ENCODE measurements at places on chromosomes 5 and 9.
A peak's percentile ranks its signal among the peaks of the same experiment; 100 is the strongest.

GRCh38 chr5:82603033-82603987, 325.2 kb upstream of the RPS23 start:
- no peak for DNase-seq

GRCh38 chr5:134184155-134185135, 7.7 kb upstream of the SKP1 start:
- peak; percentile 68 for DNase-seq

DNA sequence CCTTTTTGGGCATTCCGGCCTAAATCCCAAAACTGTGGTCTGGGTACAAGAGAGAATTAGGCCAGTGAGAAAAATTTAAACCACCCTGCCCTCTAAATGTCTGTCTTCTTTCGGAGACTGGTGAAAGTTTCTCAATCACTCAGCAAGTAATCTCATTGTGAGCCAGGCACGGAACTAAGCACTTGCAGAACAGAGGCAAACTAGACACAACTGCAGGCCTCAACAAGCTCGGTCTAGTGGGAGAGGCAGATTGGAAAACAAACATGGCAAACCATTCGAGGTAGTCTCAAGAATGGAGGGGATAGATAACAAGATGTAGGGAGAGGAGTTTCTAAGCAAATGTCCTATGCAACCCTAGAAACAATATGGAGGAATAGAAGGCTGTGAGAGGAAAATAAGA, 8.9 kb upstream of the C5orf58 start:
- no peak for DNase-seq

GRCh38 chr5:142736247-142736632, 33.9 kb upstream of the ARHGAP26 start:
- no peak for DNase-seq

GRCh38 chr9:126836216-126836615, 24.2 kb upstream of the ZBTB34 start:
- DNase-seq, result no peak

GRCh38 chr9:101639785-101640665, 45.3 kb upstream of the PPP3R2 start:
- no peak for DNase-seq

DNA sequence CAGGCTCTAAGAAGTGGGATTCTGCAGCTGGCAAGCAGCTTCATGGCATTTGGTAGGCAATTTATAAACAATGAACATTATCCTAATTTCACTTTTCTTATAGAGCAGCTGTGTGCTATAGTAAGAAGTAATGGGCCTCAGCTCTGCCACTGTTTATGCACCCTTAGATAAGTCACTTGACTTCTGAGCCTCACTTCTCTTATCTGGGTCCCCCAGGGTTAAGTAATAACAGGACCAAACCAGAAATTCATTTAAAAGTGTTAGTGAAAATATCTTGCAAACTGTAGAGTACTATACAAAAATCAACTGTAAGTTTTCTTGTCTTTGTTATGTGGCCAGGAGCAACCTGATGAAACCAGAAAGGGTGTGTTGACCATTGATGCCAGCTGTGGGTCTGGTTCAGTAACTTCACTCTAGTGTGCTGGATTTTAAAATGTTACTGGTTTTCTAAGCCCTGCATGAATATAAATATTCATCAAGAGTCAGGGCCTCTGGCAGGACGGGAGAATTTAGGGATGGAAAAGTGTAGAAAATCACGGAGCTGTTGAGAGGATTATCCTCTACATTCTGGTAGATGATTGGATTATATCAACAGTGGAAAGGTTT, 24.2 kb downstream of the TNFAIP8 start:
- no peak for DNase-seq

DNA sequence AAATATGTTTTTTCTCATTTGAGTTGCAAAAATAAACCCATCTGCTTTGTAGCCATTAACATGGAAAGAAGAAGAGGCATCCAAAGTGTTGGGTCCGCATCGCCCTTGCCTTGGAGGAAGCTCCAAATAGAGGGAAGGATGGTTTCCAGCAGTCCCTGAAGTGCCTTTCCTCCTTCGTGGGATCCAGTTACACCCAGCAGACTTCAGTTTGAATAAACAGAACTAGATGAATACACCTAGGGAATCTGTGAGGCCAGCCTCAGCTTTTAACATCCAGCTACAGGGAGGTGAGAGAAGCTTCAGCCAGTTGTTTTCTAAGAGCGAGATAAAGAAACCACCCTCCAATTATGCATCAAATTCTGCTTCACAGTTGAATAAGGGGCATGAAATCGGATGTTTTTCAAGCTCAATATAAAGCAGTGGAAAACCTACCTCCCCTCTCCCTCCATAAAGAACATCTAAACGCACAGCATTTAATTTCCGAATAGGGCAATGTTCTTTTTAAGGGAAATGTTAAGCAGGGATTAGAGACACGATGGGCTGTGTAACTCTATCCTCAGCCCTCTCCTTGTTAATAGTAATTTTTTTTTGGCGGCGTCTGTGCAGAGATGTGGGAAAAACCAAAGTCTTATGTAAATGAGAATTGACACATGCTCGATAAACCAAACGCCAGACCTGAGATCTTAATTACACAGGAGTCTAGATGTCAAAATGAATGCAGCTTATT, 264.7 kb downstream of the SLIT3 start:
- no peak for DNase-seq

DNA sequence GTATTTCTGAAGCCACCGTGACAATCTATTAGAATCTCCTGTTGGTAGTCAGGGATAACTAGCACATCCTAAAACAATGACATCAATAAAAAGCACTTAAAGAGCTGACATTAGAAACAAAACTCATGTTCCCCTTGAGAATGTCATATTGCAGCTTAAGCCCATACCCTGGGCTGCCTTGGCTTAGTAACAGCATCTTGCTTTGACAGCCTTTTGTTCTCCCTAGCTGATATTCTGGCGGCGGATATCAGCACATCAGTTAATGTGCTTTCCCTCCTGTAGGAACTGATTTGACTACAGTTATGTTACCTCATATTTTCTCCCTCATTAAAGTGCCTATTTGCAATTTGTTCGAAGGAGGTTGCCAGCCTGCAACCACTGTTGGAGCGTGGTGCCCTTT, 214.1 kb downstream of the CD180 start:
- no peak for DNase-seq
